H1 (cell line): ENCODE measurements at places on chromosomes 11 and 22. TPM values are rescaled to one million over a fixed set of nuclear protein-coding genes. Genes with fewer than 3 reads are reported as not detected.

GRCh38 chr11:12505183-12505582 is 127.8 kb downstream of the PARVA start:
- peak; percentile 19 for DNase-seq

- no peak for DNase-seq
These were observed 24.1 kb downstream of the DGCR2 start for GRCh38 chr22:19098157-19098556.

GRCh38 chr11:86587264-86588193 is 84.9 kb downstream of the ME3 start:
- DNase-seq, result no peak

- peak; percentile 59 for DNase-seq
These were observed 18.7 kb upstream of the SCGB1D1 start for GRCh38 chr11:62171261-62171723.

DNA sequence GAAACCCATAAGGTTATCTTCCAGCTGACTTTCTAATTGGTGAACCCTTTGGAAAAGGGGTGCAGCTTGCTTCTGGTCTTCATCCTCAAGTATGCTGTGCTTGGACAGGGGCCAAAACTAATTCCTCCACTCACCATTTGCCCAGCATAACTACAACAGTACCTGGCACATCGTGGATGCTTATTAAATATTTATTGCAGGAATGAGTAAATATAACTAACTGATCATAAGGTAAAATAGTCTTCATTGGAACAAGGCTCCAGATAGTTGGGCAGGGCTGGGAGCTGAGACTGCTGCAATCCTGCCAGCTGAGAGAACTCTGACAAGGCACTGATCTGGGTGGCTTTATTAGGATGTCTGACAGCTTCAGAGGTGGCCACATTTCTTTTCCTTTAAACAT is 2.4 kb upstream of the SIDT2 start:
- DNase-seq, result no peak

DNA sequence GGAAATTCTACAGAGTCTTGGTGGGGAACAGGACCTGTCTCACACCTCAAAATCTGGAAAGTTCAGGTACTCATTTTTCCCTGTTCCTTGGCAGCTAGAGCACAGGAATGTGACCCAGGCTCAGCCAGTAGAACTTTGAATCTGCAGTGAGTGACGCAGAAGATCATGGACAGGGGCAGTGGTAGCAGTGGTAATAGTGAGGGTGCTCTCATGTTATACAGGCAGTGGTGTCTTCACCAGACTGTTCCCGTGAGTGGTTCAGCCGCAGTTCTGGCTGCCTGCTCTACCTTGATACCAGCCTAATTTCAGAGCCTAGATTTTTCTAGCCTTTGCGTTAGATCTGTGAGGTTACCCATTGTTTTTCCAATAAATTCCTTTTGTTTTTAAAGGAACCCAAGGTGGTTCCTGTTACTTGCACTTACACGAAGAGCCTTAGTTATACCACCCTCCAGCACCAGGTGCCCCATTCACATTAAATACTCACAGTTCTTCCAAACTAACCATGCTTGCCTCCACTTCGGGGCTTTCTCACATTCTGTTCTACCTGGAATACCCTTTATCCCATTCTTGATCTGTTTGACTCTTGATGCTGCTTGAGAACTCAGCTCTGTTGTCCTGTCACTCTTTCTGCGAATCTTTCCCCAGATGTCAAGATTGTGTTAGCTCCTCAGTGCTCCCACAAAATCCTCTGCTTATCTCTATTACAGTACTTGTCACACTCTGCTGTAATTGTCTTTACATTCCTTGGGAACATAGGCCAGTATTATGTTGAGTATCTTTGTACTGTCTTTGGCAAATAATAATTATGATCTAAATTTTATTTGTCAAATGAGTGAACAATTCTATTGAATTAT is 47.8 kb downstream of the SWAP70 start:
- no peak for DNase-seq

GRCh38 chr11:2897048-2897447 is 11.5 kb upstream of the CDKN1C start:
- DNase-seq, result no peak

- DNase-seq, result no peak
These were observed 126.4 kb upstream of the HSD17B12 start for GRCh38 chr11:43554148-43554473.

DNA sequence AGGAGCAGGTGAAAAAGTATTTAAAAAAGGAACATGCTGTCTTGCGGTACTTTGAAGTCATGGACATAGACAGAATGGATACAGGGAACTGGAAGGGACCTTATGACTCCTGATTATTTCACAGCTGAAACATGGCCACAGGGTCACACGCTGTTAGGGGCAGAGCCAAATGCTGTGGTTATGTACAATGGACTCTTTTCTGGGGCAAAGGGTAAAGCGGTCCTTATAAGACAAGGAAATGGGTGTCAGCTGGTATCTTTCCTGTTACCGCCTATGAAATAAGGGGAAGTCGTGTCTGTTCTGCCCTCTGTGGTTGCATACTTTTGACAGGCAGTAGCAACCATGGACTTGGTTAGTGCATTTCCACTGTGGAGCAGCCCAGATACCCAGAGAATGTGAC is 12.8 kb upstream of the ST14 start:
- no peak for DNase-seq

IGLL5 gene
- not detected in 2 replicates for total RNA-seq

CYB5R2 gene
- total RNA-seq, result 50.4 and 53.0 TPM in 2 replicates

H19 gene
- total RNA-seq, result 5.2 and 5.6 TPM in 2 replicates

OR51E2 gene
- total RNA-seq, result not detected in 2 replicates

SERPIND1 gene
- total RNA-seq, result not detected in 2 replicates

SCGB1D2 gene
- total RNA-seq, result not detected in 2 replicates

OR5A1 gene
- total RNA-seq, result not detected in 2 replicates
